ENCODE measurements at places on chromosomes 3 and 15.

DNA sequence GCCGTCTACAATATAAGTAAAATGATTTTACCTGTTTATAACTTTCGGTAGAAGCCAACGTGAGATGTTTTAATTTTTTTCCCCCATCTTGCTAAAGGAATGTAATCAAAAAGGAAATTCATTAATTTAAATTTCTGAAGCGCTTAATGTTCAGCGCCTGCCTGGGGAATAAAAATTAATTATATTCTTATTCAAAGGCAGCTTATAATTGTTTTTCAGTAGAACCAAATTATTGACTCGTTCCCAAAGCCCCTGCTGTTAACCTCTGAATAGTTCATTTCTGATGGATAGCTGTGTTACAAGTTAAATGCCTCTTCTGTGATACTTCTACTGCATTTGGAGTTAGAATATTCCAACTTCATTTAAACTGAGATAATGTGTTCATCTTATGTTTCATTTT, 51.6 kb downstream of the ARMC8 start:
- DNase-seq = no peak

- DNase-seq = no peak
Measured at GRCh38 chr15:46786590-46787285, 930.6 kb upstream of the SEMA6D start.

DNA sequence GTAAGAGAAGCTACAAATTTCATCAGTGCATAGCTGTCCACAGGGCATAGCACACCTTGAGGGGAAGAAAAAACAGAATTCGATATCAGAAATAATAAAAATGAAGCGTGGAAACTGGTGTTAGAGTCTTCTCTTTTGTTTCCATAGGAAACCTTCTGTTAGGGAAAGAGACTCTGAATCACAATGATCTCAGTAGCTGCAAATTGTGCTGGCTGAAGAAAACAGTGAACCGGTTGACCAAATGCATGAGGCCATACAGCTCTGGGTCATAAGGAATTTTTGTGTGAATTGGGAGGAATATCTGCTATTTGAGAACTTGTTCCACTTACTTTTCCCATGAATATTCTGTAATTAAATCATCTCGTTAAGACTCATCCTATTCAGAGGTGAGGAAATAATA, 580.2 kb upstream of the NECTIN3 start:
- DNase-seq = no peak

DNA sequence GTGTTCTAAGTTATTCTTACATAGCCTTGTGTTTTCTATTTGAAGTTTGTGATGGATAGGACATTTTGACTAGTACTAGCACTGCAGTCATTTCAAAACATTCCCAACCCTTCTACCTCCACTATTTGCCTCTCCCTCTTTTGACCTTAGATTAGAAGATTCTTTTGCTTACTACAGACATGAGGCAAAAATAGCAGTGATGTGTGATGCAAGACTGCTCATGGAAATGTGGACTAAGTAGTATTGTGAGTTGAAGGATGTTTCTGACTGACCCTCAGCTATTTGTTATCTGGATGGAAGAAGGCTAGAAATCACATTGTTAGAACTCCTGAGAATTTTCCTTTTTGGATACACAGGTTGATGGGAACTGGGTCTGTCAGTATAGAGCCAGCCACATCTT, 45.9 kb downstream of the ATP2C1 start:
- DNase-seq = no peak

GRCh38 chr15:36763685-36764084, 184.3 kb downstream of the CDIN1 start:
- DNase-seq = no peak

DNA sequence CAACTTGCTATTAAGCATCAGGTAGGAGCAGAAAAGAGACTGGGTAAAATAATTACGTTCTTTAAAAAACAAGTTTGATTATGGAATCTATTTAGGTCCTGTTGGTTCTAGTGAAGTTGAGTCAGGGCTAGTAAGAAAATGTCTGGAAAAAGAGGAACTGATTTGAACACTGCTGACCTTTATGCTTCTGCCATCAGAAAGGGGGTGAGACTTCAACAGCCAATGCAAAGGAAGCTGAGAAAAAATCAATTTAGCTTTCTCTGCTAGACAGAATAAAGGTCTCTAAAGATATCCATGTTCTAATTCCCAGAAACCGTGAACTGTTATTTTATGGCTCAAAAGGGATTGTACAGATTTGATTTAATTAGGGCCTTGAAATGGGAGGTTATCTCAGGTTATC, 157.5 kb downstream of the ROBO2 start:
- no peak for DNase-seq

DNA sequence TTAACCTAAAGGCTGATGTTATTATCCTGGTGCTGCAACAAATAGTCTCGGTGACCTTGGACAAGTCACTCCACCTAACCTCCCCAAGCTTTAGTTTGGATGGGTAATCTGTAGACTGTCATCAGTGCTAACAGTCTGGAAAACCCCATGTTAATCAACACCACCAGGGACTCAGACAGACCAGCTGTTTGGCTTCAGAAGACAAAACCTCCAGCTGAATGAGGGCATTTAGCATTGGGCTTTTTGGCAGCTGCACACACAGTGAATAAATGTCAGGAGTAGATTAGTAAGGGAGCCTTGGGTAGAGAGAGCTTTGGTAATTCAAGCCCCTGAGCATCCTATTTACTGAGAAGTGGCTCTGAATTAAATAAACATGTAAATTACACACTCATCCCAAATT, 24.9 kb upstream of the C3orf80 start:
- no peak for DNase-seq

- peak; percentile 56 for DNase-seq
Measured at GRCh38 chr3:173733029-173733652, 335.6 kb downstream of the NLGN1 start.

DNA sequence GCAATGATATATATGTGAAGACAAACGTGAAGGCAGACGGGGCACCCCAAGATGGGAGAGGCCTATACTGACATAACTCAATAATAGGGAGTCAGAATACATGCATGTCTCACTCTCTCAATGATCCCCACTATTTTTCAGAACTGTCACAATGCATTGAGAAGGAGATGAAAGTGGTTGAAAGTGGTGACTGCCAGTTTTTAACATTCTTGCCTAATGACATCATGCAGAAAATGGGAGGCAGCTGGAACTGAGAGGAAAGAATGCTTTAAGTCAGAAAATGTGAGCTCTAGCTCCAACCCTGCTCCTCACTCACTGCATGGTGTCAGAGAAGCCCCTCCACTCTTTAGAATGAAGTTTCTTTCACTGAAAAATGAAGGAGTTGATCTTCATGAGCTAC, 55.3 kb upstream of the P2RY1 start:
- no peak for DNase-seq

DNA sequence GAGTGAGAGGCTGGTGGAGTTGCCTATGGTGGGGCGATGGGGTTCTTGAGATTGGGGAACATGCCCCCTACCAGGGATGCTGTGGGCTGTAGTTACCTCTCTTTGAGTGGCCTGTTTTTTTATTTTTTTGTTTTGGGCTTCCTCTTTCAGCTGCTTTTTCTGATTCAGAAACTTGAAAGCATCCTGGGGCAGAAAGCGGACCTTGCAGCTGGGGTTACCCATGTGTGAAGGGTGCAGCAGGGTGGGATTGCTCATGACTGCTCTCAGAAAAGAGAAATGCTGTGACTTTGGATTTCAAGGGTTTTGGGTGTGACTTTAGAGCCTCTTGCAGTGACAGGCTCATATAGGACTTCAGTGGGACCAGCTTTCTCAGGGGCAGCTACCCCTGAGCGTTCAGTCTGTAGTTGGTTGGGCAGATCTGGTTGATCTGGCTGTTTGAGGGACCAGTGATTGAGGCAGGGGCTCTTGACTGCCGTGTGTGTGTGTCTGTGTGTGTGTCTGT, 1.8 kb downstream of the LIMD1 start:
- no peak for DNase-seq

DNA sequence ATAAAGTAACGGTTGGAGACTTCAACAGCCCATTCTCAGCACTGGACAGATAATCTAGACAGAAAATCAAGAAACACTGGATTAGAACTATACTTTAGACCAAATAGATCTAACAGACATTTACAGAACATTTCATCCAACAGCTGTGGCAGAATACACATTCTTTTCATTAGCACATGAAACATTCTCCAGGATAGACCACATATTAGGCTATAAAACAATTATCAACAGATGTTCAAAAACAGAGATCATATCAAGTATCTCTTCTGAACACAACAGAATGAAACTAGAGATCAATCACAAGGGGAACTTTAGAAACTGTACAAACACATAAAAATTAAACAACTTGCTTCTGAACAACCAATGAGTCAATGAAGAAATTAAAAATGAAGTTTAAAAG, 133.3 kb downstream of the ADAM10 start:
- no peak for DNase-seq

GRCh38 chr3:66531256-66531655, 30.4 kb upstream of the LRIG1 start:
- no peak for DNase-seq

- DNase-seq = no peak
Measured at GRCh38 chr3:55409806-55410205, 77.3 kb downstream of the WNT5A start.

GRCh38 chr3:153180860-153181372, 18.9 kb downstream of the RAP2B start:
- DNase-seq = no peak

GRCh38 chr3:168497741-168498140, 402.0 kb upstream of the GOLIM4 start:
- DNase-seq = no peak

DNA sequence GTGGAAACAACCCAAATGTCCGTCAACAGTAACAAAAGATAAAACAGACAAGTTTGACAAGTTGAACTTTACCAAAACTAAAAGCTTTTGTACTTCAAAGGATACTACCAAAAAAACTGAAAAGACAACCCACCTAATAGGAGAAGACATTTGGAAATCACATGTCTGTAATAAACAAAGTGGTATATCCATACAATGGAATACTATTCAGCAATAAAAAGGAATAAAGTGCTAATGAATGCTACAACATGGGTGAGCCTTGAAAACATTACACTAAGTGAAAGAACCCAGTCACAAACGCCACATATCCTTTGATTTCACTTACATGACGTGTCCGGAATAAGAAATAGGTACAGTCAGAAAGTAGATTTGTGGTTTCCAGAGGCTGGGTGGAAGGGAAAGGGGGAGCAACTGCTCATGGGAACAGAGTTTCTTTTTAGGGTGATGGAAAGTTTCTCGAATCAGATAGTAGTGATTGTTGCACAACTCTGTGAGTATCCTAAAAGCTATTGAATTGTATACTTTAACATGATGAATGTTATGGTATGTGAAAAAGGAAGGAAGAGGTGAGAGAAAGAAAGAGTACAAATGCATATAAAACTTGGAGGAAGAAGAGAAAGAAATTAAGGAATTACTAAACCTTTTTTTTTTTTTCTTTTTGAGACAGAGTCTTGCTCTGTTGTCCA, 72.7 kb upstream of the ABHD2 start:
- no peak for DNase-seq

- no peak for DNase-seq
Measured at GRCh38 chr15:97597801-97598200, 362.7 kb upstream of the ARRDC4 start.

GRCh38 chr15:85984241-85984640, 95.4 kb upstream of the AGBL1 start:
- DNase-seq = no peak

DNA sequence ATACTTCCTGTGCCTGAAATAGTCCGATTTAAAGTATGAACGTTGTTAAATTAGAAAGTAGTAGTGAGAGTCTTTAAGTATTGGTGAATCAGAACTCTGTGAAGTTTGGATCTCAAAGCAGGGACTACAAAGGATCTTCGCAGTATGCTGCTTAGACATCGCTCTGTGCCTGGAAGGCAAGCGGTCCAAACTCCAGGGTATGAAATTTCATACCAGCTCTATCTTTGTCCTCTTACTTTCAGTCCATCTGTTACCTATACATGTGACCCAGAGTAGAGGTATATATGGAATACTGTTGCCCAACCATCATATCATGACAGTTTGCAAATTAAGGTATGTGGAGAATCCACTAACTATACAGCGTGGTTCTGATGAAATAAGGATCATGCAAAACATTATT, 34.5 kb downstream of the VPS8 start:
- no peak for DNase-seq

GRCh38 chr3:156014489-156014888, 105.9 kb upstream of the KCNAB1 start:
- DNase-seq = no peak

DNA sequence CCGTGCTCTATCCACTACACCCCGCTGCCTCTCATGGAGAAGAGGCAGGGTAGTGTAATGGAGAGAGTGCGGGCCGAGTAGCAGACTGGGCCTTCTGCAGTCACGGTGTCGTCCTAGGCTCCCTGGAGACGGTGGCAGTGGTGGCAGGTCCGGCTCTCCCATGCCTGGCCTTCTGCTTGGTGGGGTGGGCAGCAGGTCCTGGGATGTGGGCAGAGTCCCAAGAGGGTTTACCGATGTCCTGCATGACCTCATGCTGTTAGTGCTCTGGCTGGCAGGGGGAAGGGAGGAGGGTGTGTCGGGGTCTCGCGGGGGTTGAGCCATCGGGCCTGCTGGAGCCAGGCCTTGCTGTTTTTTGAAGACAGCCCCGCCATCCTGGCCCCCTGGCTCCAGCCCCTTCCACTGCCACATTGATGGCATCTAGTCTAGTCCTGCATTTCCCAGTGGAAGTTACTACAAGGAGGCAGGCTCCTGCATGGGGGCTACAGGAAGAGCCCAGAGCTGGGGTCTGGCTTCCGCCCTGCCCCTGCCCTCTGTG, 73.6 kb upstream of the SEC13 start:
- DNase-seq = no peak

- no peak for DNase-seq
Measured at GRCh38 chr15:90037511-90037860, 36.4 kb downstream of the ZNF710 start.

DNA sequence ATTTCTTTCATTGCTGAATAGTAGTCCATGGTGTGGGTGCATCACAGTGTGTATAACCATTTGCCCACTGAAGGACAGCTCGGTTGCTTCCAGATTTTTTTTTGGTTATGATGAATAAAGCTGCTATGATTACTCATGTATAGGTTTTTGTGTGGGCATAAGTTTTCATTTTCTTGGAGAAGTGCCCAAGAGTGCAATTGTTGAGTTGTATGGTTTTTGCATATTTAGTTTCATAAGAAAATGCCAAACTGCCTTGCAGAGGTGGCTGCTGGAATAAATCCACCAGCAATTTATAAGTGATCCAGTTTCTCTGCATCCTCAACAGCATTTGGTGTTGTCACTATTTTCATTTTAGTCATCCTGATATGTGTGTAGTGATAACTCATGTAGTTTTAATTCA, 8.4 kb upstream of the SPESP1 start:
- DNase-seq = no peak

GRCh38 chr3:171847133-171847532, 4.0 kb downstream of the TMEM212 start:
- no peak for DNase-seq

DNA sequence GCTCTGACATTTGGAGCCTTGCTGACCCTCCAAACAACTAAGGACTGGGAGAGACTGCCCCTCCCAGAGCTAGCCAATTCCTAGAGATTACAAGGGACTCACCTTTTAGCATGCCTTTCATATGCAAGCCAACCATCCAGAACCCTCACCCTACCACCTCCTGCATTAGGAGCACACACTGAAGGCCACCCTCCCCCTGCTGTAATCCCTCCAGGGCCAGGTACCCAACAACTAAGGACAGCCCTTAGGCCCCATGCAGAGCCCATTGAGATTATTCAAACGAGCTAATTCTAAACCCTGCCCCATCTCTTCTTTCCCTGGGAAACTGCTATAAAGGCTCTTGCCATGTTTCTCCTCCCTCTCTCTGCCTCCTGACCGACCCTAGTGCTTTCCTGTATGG, 352.6 kb downstream of the ERC2 start:
- no peak for DNase-seq

- peak; percentile 46 for DNase-seq
Measured at GRCh38 chr3:188940573-188940932, 231.2 kb upstream of the TPRG1 start.

GRCh38 chr3:169953462-169954141, 13.0 kb upstream of the SEC62 start:
- no peak for DNase-seq
